ENCODE measurements at places on chromosomes 6 and 20.
A peak's percentile ranks its signal among the peaks of the same experiment; 100 is the strongest.

GRCh38 chr6:63926950-63927927 lies 291.6 kb downstream of the PHF3 start:
- DNase-seq = no peak

DNA sequence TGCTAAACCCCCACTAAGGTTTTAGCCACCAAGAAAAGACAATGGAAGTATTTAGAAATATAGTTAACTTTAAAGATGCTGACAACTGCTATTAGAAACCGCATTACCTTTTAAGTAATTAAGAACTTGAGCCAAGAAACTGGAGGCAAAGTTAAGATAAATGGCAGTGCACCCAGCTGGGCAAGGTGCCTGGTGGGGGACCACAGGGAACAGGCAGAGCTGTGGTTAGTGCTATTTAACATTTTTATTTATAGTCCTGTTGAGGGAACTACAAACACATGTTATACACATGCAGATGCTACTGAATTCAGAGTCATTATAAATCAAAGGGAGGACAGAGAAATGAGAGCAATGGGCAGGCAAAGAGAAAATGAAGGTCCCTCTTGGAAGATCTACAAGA lies 447.9 kb downstream of the TFAP2B start:
- no peak for DNase-seq

DNA sequence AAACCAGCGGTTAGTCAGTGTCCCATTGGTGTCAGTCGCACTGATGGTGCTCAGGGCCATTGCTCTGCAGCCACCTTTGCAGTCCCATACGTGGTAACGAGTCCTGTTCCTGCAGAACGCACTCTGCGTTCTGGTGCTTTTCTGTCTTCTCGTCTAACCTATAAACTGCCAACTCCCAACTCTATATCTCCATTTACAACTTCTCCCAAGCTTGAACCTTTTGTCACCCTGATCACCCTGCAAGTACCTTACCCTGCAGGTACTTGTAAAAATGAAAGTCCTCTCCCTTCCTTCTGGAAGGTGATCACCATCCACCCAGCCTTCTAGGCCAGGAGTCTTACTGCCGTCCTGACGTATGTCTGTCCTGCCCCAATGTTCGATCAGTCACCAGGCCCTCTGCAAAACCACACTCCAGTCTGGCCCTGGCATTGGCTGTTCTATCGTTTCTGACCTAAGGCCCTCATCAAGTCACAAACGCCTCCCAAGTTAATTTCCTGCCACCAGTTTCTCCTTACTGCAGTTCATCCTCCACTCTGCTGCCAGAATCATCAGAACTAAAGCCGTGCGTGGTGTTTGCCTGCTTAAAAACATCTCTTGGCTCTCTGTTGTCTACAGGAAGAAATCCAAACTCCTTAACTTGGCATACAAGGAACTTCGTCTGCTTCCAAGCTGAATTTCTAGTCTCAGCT lies 7.9 kb downstream of the RREB1 start:
- DNase-seq = no peak

DNA sequence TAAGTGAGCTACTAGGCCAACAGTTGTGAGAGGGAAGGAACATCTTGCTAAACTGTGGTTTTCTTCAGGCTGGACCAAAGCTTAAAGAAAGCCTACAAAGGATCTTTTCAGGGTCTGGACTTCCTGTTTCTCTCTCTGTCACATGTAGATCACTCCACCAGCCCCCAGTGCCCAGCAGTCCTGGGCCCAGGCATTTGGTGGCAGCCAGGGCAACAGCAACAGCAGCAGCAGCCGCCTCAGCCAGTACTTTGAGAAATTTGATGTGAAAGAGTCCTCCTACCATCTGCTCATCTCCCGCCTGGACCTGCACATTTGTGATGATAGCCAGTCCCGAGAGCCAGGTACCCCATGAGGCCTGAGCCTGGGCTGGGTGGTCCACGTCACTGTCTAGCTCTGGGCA lies 44.1 kb downstream of the BLTP3A start:
- DNase-seq = no peak

GRCh38 chr6:13565921-13566320 lies 8.5 kb upstream of the SIRT5 start:
- DNase-seq = no peak

DNA sequence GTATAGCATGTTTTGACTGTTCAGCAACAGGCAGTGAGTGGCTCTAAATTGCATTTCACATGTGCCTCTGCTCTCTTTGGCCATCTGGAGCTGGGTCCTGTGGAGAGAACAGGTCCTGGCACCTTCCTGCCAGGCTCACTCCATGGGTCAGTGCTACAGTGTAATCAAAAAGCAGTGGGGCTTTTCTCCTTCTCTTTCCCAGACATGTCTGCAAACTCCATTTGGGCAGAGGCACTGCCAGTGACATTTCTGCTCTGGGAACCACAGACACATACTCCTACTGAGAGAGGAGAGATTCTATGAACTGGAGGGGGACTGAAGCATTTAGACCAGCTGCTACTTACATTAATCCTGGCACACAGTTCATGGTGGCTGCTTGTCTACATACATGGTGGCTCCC lies 68.3 kb upstream of the TRAF3IP2 start:
- peak; percentile 31 for DNase-seq

- DNase-seq = peak; percentile 76
Observed at GRCh38 chr20:815914-816606, 17.5 kb upstream of the FAM110A start.

DNA sequence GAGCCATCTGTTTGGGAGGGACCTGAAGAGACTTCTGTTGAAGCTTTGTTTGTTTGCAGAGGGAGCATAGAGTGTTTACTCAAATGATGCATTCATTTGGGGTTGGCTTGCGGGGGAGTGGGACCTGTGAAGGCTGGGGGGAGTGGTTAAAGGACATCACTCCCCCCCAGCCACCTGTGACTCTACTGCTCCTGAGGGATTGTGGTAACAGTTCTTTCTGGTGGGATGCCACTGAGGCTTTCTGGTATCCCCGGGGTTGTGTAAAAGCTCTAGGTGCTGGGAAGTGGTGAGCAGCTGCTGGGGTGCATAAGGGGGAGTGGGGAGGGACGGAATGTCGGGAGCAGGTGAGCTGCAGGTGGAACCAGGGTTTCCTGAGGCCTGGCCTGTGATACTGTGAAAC lies 239.2 kb upstream of the QKI start:
- DNase-seq = no peak

GRCh38 chr6:13473768-13474165 lies 13.6 kb downstream of the GFOD1 start:
- DNase-seq = no peak

DNA sequence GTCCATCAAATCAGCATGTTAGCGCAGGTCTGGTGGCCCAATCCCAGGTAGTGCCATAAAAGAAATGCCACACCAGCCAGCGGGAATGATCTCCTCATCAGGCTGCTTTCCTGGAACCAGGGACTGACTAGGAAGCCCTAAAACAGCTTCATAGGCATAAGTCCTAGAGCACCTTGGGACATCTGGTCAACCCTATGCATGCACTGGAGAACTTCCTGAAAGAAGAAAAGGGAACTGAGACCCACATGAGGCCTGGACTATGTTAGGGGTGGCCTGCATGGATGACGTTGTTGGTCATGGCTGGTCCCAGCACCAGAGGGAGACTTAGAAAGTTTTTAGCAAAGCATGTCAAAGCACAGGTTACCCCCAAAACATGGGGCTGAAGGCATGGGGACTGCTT lies 7.6 kb upstream of the KCNK16 start:
- no peak for DNase-seq

DNA sequence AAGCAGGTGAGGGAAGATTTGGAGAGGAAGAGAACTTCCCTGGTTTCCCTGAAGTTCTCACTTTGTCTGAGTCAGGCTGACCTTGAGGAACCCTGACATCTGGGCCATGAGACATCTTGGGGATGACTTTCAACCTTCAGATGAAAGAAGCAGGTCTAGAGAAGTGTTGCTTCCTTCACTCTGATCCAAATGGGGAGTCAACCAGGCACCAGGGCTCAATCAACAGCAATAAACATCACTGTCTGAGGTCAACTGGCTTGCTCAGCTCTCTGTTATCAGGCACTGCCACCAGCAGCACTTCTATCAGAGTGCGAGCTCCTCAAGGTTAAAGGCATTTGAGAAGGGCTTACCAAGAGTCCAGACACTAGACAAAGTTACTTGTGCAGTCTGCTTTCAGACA lies 6.3 kb downstream of the ACOT8 start:
- DNase-seq = no peak
